ENCODE measurements at places on chromosomes 6 and 20. TPM values are rescaled to one million over a fixed set of nuclear protein-coding genes. Genes with fewer than 3 reads are reported as not detected.

Gene NR2E1
- 0.05 TPM for total RNA-seq

Gene CD24
- 236 TPM for total RNA-seq

Gene POLR3F
- total RNA-seq, result 14.0 TPM

Gene BACH2
- total RNA-seq, result 1.2 TPM

Gene BMP2
- total RNA-seq, result 0.24 TPM

Gene LAMP5
- total RNA-seq, result 0.08 TPM

Gene NKX2-4
- not detected for total RNA-seq

Gene PPIL1
- 41.9 TPM for total RNA-seq

Gene ETV7
- total RNA-seq, result 0.08 TPM

Gene RNF144B
- total RNA-seq, result 0.37 TPM

Gene EEF1A2
- 153 TPM for total RNA-seq

Gene PRR18
- 0.13 TPM for total RNA-seq

Gene SLC52A3
- 0.38 TPM for total RNA-seq

Gene MANEA
- 3.8 TPM for total RNA-seq

Gene MTCH1
- total RNA-seq, result 116 TPM

Gene FERMT1
- 16.5 TPM for total RNA-seq

Gene PRICKLE4
- 0.75 TPM for total RNA-seq

Gene TAF4
- total RNA-seq, result 15.3 TPM

Gene HAO1
- total RNA-seq, result not detected

Gene GMNN
- total RNA-seq, result 56.8 TPM

Gene TBC1D32
- 0.74 TPM for total RNA-seq

Gene PTCHD4
- 0.05 TPM for total RNA-seq

Gene LAMA5
- 412 TPM for total RNA-seq

Gene TNFRSF6B
- total RNA-seq, result 0.37 TPM

Gene UNC5CL
- total RNA-seq, result 0.65 TPM

Gene NPBWR2
- not detected for total RNA-seq

Gene COL21A1
- 0.84 TPM for total RNA-seq

Gene TMEM244
- not detected for total RNA-seq

Gene WFDC12
- total RNA-seq, result not detected

Gene TMEM217
- 0.54 TPM for total RNA-seq

Gene ELOVL4
- total RNA-seq, result 1.7 TPM

Gene DUSP22
- 14.3 TPM for total RNA-seq

Gene EEF1E1
- total RNA-seq, result 59.5 TPM

Gene ZNF391
- 0.23 TPM for total RNA-seq

Gene COL10A1
- 0.12 TPM for total RNA-seq

Gene KIZ
- 3.4 TPM for total RNA-seq

Gene LY86
- not detected for total RNA-seq

Gene OPRL1
- total RNA-seq, result 1.5 TPM

Gene PRND
- not detected for total RNA-seq

Gene ERVFRD-1
- total RNA-seq, result not detected

Gene RCAN2
- total RNA-seq, result not detected

Gene RAET1E
- total RNA-seq, result 2.3 TPM

Gene SMIM26
- total RNA-seq, result 131 TPM

Gene GRM1
- total RNA-seq, result 0.03 TPM

Gene PBX2
- 15.9 TPM for total RNA-seq

Gene OPRM1
- not detected for total RNA-seq

Gene PXDC1
- 21.5 TPM for total RNA-seq

Gene RAMACL
- total RNA-seq, result 0.16 TPM

Gene TAAR8
- total RNA-seq, result not detected

Data from A549 treated with AZD2906 at 1 μM for 4 hours (cell line).